Activated naive CD8-positive, alpha-beta T cell treated with anti-CD3 and anti-CD28 coated beads, Interleukin-2, amount 10 ng/mL, durations not matched to agents 7 days and 5 days (primary cell): ENCODE measurements at places on chromosomes 4 and X. TPM values are rescaled to one million over a fixed set of nuclear protein-coding genes. Genes with fewer than 3 reads are reported as not detected.

The SMIM10 gene
- 0.58 TPM for total RNA-seq

The GATB gene
- total RNA-seq = 14.9 TPM

- DNase-seq = no peak
Measured at GRCh38 chrX:33045882-33046281, 165.5 kb downstream of the DMD start.

DNA sequence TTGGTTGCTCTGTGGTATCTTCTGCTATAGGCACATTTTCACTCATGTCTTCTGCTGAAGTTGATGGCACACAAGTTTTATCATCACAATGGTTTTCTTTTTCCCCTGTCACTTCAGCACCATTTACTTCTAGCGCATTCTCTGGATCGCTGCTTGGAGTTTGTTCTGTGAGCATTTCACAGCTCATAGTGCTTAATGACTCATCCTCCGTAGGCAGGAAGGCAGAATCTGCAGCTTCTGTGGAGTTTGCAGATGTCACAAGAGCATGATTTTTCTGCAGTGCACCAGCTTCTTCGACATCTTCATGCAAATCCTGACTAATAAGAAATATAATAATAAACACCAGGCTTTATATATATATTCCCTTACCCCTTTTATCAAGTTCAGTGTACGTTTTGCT is 83.6 kb downstream of the CHM start:
- no peak for DNase-seq

GRCh38 chrX:139091878-139092277 is 380.4 kb upstream of the FGF13 start:
- DNase-seq = no peak

- DNase-seq = no peak
Measured at GRCh38 chr4:169540774-169541173, 71.6 kb downstream of the NEK1 start.

DNA sequence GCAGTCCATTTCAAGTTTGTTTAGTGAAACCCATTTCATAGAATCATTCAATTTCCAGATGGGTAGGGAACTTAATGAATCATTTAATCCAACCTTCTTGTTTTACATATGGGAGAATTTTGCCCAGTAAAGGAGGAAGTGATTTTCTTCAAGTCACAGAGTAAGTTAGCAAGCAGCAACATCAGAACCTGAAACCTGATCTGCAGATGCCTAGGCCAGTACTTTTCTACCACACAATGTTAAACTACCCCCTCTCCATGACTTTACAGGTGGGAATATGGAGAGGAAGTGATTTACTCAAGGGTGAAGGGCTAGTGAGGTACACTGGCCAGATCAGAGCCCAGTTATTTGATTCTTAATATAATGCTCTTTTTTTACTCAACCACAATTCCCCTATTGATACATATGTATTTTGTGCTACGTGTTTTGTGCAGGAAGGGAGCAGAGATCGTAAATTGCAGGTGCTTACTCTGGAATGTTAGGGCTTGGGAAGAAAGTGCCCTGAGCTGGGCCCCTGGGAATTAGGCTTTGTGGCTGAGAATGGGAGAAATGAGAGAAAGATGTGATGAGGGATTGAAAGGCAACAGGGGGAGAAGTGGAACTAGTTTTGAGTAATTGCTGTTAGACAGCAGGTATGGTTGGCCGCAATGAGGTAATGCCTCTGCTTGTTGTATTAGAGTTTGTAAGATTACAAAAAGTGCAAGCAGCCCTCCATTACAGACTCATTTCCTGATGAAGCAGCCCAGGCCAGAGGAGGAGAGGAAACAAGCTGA is 6.8 kb downstream of the LHFPL1 start:
- DNase-seq = no peak

GRCh38 chr4:115670930-115671329 is 557.5 kb upstream of the NDST4 start:
- no peak for DNase-seq

- DNase-seq = no peak
Measured at GRCh38 chr4:185013417-185014125, 4.7 kb upstream of the HELT start.

GRCh38 chrX:38891641-38892413 is 90.6 kb downstream of the MID1IP1 start:
- no peak for DNase-seq
